Globus pallidus (tissue), 1 donor: ENCODE measurements at places on chromosomes 16 and 17.

GRCh38 chr17:77321649-77322513 is 181.1 kb downstream of the SEC14L1 start:
- DNase-seq, result peak; percentile 31

- DNase-seq, result no peak
Measured at GRCh38 chr17:44351464-44351863, 6.4 kb downstream of the GRN start.

DNA sequence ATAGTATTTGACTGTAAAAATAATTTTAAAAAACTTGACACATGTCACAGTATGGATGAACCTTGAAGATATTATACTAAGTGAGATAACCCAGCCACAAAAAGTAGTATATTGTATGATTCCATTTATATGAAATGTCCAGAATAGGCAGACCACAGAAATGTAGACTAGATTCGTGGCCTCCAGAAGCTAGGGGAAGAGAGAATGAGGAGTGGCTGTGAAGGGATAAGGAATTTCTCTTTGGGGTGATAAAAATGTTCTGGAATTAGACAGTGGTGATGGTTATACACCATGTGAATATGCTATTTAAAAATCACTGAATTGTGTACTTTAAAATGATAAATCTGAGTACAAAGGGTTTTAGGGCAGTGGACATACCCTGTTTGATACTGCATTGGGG is 253.1 kb upstream of the DYNLRB2 start:
- DNase-seq, result no peak

GRCh38 chr16:2912330-2913199 is 834 bp downstream of the FLYWCH1 start:
- peak; percentile 54 for DNase-seq

- no peak for DNase-seq
Measured at GRCh38 chr17:58311429-58311894, 17.1 kb downstream of the TSPOAP1 start.

DNA sequence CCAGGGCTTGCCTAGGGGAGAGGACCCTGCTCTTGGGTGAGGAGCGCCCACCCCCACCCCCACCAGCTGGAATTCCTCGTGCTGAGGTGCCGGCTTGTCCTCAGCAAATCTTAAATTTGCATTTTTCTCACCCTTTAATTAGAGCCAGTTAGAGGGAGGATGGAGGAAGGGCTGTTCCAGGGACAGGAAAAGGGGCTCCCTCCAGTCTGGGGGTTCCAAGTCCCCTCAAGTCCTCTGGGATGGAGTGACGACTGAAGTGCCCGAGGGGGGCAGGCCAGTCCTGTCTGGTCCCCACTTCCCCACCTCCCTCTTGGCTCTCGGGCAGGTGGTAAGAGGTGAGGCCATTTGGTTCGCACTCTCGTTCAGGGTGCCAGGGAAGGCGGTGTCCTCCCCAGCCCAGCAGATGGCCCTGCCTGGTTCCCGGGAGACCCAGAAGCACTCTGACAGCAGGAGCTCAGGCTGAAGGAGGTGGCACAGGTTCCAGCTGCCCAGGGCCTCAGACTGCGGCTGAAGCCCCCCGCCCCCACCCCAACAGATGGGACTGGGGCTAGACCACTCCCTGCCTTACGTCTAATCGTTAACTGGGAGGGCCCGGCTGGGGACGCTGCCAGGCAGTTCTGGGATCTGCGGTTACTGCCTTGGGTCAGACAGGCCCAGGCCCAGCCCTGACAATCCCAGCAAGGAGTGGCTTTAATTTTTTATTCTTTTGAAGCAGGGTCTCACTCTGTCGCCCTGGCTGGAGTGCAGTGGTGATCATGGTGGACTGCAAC is 2.2 kb downstream of the RAB26 start:
- no peak for DNase-seq

GRCh38 chr16:23279721-23280153 is 22.4 kb upstream of the SCNN1B start:
- DNase-seq, result peak; percentile 84

DNA sequence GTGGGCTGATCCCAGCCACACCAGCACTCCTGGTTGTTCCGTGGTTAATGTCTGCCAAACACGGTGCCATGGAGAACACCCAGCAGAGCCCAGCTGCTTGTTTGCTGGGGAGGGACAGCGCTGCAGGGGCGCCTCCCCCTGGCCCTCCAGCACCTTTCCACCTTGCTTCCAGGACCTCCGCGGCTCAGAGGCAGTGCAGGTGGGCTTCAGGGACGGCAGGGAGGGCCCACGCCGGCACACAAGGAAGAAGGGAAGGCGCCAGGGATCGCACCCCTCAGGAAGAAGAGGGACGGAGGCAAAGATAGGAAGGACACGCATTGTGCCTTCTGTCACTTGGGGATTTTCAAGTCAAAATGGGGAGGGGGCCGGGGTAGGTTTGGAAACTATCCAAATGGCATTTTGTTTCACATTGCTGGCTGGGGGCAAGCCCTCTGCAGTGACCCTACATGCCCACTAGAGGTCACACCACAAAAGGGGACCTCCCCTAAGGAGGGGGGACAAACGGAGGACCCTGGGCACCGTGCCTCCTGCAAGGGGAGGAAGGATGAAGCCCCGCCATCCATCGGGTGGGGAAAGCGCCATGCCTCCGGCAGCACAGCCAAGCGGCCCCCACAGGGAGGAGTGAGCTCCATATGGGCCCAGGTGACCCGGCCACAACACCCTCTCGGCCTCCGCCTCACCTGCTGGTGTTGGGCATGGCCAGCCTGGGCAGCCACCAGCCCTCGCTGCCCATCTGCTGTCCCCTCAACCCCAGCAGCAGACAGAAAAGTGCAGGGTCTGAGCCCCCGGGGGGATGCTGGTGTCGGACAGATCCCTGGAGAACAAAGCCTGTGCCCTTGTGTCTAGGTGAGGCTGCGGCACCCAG is 7.5 kb upstream of the C16orf95 start:
- peak; percentile 36 for DNase-seq

- no peak for DNase-seq
Measured at GRCh38 chr17:38899421-38899820, 26.0 kb upstream of the LASP1NB start.

- no peak for DNase-seq
Measured at GRCh38 chr16:47995354-47995753, 160.4 kb downstream of the ABCC12 start.

DNA sequence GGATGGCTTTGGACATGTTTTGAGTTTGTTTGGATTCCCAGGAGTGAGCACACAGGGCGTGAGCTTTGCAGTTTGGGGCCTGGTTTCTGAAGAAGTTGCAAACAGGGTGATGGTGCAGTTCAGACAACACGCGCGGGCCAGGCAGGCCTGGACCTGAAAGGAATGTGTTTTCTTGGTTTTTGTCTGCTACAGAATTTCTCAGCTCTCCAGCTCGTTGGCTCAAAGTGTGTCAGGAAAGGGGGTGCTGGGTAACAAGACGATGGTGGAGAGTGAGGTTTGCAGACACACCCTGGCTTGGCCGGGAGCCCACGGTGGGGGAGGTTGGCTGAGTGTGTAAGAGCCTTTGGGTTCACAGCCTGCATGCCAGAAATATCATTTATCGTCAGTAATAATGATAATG is 82.3 kb downstream of the CMIP start:
- no peak for DNase-seq

- DNase-seq, result no peak
Measured at GRCh38 chr16:77514500-77515220, 79.8 kb upstream of the ADAMTS18 start.
